ENCODE measurements at places on chromosomes 2 and 18.

GRCh38 chr2:6065703-6066102 is 373.5 kb downstream of the SOX11 start:
- no peak for DNase-seq

DNA sequence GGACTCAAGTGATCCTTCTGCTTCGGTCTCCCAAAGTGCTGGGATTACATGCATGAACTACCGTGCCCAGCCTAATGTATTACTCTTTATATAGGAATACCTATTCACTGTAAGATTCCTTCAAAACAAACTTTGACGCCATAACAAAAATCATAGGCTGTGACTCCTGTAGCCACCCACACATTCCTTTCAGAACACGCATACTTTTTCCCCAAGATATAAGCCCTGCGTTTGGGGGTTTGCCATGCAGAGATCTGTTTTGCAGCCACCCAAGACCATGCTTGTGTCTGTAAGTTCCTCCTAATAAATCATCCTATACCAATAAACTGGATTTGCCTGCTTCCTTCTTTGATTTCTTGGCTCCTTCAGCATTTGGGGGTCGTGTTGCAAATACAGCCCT is 46.0 kb upstream of the STON1 start:
- DNase-seq: peak; percentile 10

DNA sequence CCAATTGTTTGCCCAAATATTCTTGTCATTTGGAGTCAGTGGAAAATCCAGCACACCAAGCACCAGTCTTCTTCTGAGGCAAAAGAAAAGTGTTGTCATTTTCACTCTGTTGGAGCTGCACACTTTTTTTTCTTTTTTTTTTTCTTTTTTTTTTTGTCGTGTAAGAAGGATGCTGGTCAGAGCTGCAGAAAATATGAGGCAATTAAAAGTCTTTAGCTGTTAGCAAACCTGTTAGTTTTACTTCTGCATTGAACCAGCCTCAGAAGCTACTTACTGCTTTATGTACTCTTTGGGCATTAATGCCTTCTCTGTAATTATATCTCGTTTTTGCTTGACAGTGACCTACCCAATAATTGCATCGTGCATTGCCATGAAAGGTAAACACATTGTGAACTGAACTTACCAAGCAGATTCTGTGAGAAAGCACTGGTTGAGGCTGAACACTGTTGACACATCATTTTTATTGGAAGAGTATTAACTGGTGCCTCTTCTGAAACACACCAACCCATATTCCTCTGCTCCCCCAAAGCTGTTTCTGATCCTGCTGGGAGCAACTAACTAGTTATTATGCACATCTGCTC is 165.4 kb downstream of the CAPN13 start:
- DNase-seq: no peak

DNA sequence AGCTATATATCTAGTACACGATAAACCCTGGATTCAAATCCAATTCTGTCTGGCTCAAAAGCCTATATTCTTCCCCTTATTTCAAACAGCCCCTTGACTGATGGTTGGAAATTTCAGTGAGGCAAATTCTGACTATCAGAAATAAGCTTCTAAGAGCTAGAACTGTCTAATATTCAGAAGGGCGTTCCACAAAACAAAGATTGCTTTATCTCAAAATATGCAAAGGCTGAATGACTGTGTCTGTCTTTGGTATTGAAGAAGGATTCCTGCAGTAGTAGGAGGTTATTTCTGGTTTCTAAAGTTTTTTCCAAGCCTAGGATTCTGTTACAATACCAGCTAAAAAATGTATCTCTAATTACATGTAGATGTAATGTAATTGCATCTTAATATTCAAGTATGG is 31.1 kb downstream of the DRC1 start:
- no peak for DNase-seq

DNA sequence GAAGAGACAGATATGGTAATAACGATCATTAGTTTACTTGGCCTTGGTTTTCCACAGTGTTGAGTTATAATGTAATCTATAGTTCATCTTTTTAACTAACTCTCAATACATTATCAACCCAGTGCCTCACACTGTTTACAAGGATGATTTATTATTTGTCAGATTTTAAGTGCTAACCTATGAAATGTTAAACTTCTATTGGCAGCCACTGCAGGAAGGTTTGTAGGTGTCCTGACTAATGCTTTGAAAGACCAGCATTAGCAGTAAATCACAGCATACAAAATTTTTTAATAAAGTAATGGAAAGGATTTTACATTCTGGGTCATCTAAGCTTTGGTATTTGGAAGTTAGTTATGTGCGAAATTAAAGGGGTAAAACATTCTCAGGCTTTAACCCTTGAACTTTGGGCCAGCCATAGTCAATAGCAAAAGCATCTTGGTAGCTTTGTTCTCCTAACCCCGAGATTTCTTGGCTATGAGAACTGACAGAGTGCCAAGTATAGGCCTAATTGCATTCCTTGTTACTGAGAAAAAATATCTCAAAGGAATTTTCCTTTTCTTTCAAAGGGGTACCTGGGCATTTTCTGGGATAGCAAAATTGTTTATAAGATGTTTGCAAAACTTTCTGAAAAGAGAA is 30.6 kb downstream of the SPATS2L start:
- no peak for DNase-seq

- DNase-seq: no peak
Observed at GRCh38 chr2:79162801-79163200, 3.2 kb upstream of the REG3A start.

- no peak for DNase-seq
Observed at GRCh38 chr2:224658780-224659405, 57.3 kb downstream of the CCDC195 start.

DNA sequence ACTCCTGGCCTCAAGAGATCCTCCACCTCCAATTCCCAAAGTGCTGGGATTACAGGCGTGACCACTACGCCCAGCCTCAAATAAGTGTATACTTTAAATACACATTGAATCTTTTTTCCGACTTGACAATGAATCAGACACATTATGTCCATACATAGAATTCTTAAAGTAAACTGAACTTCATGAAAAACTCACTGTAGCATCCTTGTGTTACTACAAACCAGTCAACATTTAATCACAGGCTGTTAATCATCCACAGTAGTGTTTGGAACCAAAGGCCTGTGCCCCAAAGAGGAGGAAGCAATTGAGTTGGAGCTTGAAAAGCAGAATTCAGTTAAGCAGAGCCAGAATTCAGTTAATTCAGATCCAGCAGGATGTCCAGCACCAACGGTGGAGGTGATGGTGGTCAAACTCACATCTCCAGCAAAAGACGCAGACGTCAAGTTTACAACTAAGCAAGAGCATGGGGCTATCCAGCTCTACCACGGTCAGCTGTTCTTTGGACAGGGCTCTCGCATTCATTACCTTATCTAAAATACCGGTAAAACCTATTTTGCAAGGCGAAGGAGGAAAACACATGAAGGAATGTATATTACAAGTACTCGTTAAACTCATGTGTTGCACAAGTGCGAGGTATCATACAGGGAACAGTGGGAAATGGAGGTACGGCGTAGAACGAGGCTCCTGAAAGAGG is 1.2 kb downstream of the SLC39A6 start:
- DNase-seq: peak; percentile 47

GRCh38 chr2:138106606-138107005 is 142.3 kb downstream of the HNMT start:
- DNase-seq: no peak

GRCh38 chr2:60530660-60531281 is 22.7 kb downstream of the BCL11A start:
- DNase-seq: peak; percentile 81

GRCh38 chr18:6741786-6742185 is 12.3 kb downstream of the ARHGAP28 start:
- no peak for DNase-seq

DNA sequence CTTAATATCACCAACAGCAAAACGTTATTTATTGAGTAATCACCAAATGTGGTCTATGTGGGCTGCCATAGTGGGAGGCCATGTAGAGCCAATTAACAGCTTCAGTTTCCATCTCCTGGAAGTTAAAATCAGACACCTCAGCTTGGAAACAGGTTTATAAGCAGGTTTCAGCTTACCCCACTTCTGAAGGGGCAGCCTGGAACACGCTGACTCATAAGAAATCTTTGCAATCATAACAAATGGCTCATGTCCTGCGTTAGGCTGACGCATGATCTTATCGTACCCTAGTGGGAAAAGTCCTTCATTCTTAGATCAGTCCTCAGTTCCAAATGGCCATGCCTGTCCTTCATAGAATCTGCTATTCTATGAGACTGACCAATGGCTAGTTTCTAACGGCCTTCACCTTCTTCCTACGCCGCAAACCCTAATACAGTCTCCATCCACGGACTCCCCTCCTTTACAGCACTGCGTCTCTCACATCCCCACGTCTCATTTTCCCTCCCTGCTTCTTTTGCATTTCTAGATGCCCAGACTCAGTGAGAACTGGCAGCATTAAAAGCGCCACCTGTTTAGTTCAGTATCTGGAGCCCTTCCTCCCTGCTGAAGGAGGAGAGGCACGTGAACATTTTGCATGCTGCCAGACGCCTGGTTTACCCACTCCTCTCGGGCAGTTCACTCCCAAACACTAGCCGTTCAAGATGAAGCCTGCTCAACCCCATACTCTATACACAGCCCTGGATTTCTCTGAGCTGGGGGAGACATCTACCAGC is 24.2 kb upstream of the BZW1 start:
- DNase-seq: peak; percentile 2

DNA sequence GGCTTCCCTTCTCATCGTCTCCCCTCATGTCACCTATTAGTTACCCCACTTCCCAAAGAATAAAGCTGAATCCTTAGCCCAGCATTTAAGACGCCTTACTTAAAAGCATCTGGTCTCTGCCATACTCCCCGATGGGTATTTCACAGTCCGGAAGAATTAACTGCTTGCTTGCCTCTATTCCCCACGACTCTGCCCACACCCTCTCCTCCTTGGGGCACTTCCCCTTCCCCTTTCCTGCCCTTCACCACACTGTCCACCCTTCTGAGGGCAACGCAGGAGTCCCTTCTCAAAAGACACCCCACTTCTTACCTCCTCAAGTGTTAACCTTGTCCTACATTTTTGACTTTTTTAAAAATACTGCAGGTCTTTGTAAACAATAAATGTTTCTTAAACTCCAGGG is 60.1 kb upstream of the RMP24 start:
- no peak for DNase-seq

- DNase-seq: no peak
Observed at GRCh38 chr2:143802871-143803650, 673.8 kb downstream of the ARHGAP15 start.

DNA sequence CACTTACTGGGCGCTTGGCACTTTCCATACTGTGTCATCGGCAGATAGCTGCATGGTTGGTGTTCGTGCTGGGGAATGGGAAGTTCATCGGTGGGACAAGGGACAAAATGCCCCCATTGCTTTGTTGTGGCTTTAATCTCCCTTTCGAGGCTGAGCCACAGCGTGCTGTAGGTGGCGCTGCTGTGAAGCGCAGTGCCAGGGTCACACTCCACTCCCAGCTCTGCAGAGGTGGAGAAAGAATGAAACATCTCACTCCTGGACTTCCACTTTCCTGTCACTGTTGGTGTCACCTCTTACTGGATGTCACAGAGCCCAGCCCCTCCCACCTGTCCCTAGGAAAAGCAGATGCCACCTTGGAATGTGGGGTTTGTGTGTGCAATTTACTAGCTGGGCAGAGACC is 8.7 kb downstream of the TYMS start:
- DNase-seq: no peak

GRCh38 chr18:7593218-7593819 is 26.2 kb downstream of the PTPRM start:
- DNase-seq: no peak

GRCh38 chr2:45506756-45507155 is 104.3 kb downstream of the SRBD1 start:
- no peak for DNase-seq

GRCh38 chr18:7256618-7257425 is 25.9 kb downstream of the LRRC30 start:
- DNase-seq: no peak

GRCh38 chr2:30975156-30975555 is 163.1 kb downstream of the GALNT14 start:
- DNase-seq: no peak

GRCh38 chr2:8822218-8822617 is 15.2 kb downstream of the KIDINS220 start:
- no peak for DNase-seq
